ENCODE measurements at places on chromosomes 6 and 20. TPM values are rescaled to one million over a fixed set of nuclear protein-coding genes. Genes with fewer than 3 reads are reported as not detected.

DNA sequence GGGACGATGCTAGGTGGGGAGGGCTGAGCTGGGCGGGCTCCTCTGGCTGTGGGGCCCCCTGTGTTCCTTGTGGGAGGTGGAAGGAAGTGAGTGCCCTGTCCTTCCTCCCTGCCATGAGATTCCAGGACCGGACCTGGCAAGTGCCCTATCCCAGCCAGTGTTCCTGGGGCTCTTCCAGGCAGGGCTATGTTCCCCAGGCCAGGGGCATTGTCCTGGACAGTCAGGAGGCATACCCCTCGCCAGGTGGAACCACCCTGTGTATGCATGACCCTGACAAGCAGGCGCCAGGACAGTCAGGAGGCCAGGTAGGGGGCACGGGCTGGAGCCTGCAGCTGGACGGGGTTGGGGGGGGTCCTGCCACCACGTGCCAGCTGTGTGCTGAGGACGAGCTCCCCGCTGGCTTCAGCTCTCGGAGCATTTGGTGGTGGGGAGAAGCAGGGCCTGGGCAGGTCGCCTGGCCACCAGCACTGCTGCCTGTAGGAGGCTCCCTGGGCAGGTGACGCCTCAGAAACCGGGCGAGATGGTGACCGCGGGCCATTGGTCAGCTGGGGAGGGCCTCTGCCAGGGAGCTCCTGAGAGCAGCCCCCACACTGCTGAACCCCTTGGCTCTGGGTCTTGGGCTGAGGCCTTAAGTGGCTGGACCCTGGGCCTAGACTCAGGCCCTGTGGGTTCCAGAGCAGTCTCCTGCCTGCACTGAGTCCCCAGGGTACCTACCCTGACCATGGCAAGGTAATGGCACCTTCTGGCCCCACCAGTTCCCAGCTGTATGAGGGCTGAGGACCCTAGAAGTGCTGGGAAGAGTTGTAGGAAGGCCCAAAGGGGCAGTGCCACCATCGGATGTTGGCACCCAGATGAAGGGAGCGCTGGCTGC lies 694 bp downstream of the SLC17A9 start:
- DNase-seq: peak; percentile 60

The SLC22A7 gene
- total RNA-seq: not detected

The GDAP1L1 gene
- not detected for total RNA-seq

DNA sequence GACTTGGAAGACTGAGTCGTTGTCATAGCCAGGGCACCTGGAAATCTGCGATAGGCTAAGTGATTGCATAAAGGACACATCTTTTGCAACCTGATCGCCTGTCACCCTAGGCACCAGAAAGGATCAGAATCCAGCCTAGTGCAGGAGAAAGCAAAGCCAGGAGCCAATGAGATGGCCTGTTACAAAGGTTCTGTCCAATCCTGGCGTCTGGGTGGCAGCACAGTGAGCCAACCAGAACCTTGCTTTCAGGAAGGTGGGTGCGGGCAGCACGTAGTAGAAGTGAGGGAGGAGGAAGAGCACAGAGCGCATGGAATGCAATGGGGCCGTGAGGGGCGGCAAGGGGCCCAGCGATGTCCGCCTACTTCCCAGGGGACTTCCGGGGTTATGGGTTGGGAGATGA lies 120.4 kb upstream of the GGTLC1 start:
- no peak for DNase-seq

The TGM2 gene
- 339 TPM for total RNA-seq

GRCh38 chr20:3543901-3544507 lies 73.2 kb downstream of the ATRN start:
- DNase-seq: peak; percentile 5
